Naive thymus-derived CD8-positive, alpha-beta T cell (primary cell): ENCODE measurements at places on chromosomes 3 and 15.

GRCh38 chr3:59813148-59813538 lies 763.3 kb upstream of the CFAP20DC start:
- H3K4me3 ChIP-seq = no peak overlapping the region
- peaks cover 26% of the 10 kb centered on the region for H3K4me1 ChIP-seq
- H3K27me3 ChIP-seq = no peaks in the 10 kb centered on the region

DNA sequence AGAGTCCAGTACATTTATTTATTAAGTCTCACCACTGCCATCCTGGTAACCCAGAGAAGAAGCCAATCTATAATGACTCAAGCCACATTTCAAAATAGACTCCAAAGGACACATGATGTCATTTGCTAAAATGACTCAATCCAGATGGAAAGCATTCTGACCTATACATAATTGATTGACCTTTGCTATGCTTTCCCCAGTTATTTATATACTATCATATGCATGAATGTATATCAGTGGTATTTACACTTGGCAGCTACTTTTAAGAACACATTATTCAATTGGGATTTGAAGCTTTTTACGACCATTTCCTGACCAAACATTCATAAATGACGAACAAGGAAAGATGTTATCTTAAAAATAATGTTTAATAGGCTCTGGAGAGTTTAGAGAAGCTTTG lies 297.2 kb downstream of the FHIT start:
- H3K27me3 ChIP-seq = no peaks in the 10 kb centered on the region
- DNase-seq = no peak
- H3K4me3 ChIP-seq = no peak overlapping the region
- no peak overlapping the region for H3K27ac ChIP-seq
- no peaks in the 10 kb centered on the region for H3K4me1 ChIP-seq

- H3K4me3 ChIP-seq = peak overlapping the region; percentile 62
- H3K27me3 ChIP-seq = peaks cover 77% of the 10 kb centered on the region
- peaks cover 33% of the 10 kb centered on the region for H3K4me1 ChIP-seq
- no peak for DNase-seq
- H3K27ac ChIP-seq = no peak overlapping the region
These were observed 2.4 kb upstream of the ETV5 start for GRCh38 chr3:186110975-186111974.

DNA sequence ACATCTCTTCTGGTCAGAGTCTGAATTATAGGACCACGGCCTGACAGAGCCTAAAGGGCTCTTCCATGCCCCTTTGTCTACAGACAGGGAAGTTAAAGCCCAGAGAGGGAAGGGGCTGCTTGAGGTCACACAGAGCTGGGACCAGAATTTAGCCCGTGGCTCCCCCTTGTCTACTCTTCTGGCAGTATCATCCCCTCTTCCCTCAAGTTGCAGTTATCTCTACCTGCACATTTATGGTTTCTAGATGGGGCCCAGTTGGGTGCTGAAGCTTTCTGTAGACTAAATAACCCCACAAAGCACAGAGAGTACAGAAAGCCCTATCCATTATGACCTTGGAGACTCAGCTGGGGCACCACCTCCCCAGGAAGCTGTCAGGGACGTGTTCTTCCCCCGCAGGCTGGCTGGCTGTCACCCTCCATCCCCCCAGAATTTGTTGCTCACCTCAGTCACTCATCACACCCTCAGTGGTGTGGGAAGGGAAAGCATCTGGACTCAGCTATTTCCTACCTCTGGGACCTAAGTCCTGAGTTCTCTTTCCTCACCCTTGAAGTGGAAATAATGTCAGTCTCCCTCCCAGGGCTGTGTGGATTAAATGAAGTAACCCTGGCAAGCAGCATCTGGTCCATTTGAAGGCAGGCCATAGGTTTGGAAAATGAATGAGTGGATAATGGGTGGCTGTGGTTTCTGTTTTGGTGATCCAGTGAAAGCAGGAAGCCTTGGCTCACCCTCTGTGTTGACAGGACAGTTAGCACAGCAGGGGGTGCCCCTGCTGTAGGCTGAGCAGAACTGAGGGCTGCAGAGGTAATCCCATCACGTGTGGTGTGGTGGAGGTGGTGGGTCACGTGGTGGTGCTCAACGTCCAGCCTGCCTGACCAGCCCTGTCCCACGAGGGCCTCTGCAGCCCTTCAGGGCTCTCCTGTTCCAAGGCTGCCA lies 16.3 kb downstream of the ACOX2 start:
- no peaks in the 10 kb centered on the region for H3K4me1 ChIP-seq
- H3K27ac ChIP-seq = no peak overlapping the region
- H3K27me3 ChIP-seq = no peaks in the 10 kb centered on the region
- H3K4me3 ChIP-seq = no peak overlapping the region
- H3K36me3 ChIP-seq = no peaks in the 10 kb centered on the region

- H3K27ac ChIP-seq = no peak overlapping the region
- H3K4me1 ChIP-seq = peaks cover 16% of the 10 kb centered on the region
- no peak overlapping the region for H3K4me3 ChIP-seq
- DNase-seq = no peak
These were observed 4.3 kb upstream of the NPTN start for GRCh38 chr15:73637527-73637926.

GRCh38 chr3:97070302-97070701 lies 255.9 kb downstream of the EPHA6 start:
- DNase-seq = no peak
- H3K4me3 ChIP-seq = no peak overlapping the region
- no peaks in the 10 kb centered on the region for H3K36me3 ChIP-seq
- H3K4me1 ChIP-seq = no peaks in the 10 kb centered on the region

GRCh38 chr3:140007911-140008869 lies 73.2 kb downstream of the CLSTN2 start:
- DNase-seq = no peak
- H3K36me3 ChIP-seq = no peaks in the 10 kb centered on the region
- H3K4me1 ChIP-seq = no peaks in the 10 kb centered on the region
- no peak overlapping the region for H3K27ac ChIP-seq

DNA sequence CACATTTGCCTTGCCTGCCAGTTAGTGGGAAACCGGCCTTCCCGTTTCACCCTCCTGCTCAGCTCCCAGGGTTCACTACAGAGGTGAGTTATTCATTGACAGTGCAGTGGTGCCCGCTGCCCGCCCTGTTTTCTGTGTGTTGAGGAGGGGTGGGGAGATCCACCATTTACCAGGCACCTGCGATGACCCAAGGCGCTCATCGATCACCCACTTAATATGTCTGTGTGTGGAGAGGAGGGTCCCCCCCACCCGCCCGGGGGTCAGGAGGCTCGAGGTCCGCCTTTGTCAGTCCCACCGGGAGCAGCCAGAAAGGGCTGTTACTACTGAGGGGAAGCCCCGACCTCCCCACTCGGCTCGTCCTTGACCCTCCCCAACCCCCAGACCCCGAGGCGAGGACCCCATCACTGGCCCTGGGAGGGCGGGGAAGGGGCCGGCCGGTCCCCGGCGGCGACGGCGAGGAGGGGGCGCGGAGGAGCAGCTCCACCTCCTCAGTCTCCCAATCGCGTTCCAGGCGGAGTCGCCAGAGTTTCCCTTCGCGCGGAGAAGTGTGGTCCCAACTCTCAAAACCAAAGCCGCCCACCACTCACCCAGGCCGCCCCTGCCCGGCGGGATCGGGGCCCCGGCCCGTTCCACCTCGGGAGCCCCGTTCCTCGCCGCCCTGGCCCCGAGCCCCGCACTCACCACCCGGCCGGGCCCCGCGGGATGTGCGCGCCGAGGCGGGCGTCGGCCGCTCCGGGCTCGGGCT lies 1.1 kb downstream of the PLXNB1 start:
- peak overlapping the region; percentile 77 for H3K4me3 ChIP-seq
- no peak for DNase-seq
- peaks cover 13% of the 10 kb centered on the region for H3K4me1 ChIP-seq
- no peaks in the 10 kb centered on the region for H3K36me3 ChIP-seq
- H3K27ac ChIP-seq = no peak overlapping the region

GRCh38 chr3:50195501-50196252 lies 4.3 kb downstream of the GNAT1 start:
- H3K4me1 ChIP-seq = peaks cover 4% of the 10 kb centered on the region
- H3K36me3 ChIP-seq = no peaks in the 10 kb centered on the region
- H3K4me3 ChIP-seq = no peak overlapping the region
- no peak overlapping the region for H3K27ac ChIP-seq

DNA sequence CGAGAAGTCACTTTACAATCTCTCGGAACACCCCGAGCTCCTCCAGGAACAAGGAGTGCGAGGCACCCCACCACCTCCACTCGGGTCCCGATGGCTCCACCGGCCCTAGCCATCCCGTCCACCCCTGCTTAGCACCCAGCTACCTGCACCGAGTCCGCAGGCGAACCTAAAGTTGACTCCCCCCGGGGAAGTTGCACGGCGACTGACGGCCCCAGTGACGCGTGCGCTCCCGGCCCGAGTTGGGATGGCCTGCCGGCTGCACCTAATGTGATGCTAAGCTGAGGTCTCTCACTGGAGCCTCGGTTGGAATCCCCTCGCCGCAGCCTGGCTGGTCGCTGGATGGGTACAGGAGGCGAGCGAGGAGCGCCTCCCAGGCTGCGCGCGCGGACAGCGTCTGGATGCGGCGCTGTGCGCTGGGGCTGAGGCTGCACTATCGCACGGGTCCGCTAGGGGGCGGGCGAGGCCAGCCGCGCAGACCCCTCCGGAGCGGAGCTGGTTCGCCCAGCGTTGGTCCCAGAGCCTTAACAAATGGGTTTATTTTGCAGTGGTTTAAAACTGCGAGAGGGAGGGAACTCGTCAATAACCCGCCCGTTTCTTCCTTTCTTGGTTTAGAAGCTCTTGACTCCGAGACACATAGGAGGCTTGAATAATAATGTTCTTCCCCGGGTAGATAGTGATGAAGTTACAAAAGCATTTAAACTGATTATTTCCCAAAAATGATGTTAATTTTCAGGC lies at the start of gene OXTR:
Gene OXTR, minus strand, starts transcription at position 526 of the 735 bp plus-strand sequence. CDS start 1,426 bp downstream, outside the sequence.
- DNase-seq = peak; percentile 35
- H3K27me3 ChIP-seq = peaks cover 26% of the 10 kb centered on the region
- no peaks in the 10 kb centered on the region for H3K36me3 ChIP-seq
- peaks cover 13% of the 10 kb centered on the region for H3K4me1 ChIP-seq
- H3K27ac ChIP-seq = no peak within 1 kb of the TSS

- no peak overlapping the region for H3K27ac ChIP-seq
- no peak overlapping the region for H3K4me3 ChIP-seq
- H3K27me3 ChIP-seq = no peaks in the 10 kb centered on the region
- no peaks in the 10 kb centered on the region for H3K4me1 ChIP-seq
- no peaks in the 10 kb centered on the region for H3K36me3 ChIP-seq
- DNase-seq = no peak
These were observed 233.9 kb upstream of the ZBTB20 start for GRCh38 chr3:115380883-115381572.

DNA sequence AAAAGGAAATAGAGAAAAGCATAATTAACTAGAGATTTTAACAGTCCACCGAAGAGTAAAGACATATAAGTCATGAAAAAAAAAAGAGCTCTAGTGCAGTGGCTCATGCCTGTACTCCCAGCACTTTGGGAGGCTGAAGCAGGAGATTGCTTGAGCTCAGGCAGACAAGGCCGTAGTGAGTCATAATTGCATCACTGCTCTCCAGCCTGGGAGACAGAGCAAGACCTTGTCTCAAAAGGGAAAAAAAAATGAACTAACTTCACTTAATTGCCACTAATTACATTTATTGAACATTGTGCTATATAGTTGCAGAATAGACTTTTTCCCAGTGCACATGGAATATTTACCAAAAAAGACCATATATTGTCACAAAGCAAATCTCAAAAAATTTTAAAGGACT lies 221.8 kb downstream of the CBLB start:
- no peak overlapping the region for H3K4me3 ChIP-seq
- no peak for DNase-seq
- peaks cover 6% of the 10 kb centered on the region for H3K36me3 ChIP-seq
- no peaks in the 10 kb centered on the region for H3K4me1 ChIP-seq

GRCh38 chr3:139238281-139239030 lies 105.4 kb upstream of the MRPS22 start:
- H3K4me1 ChIP-seq = no peaks in the 10 kb centered on the region
- no peaks in the 10 kb centered on the region for H3K36me3 ChIP-seq
- no peak for DNase-seq

GRCh38 chr15:51536965-51537574 lies 85.5 kb downstream of the DMXL2 start:
- no peak overlapping the region for H3K4me3 ChIP-seq
- no peak for DNase-seq
- H3K36me3 ChIP-seq = peaks cover 2% of the 10 kb centered on the region
- no peaks in the 10 kb centered on the region for H3K27me3 ChIP-seq

- no peak for DNase-seq
- peaks cover 18% of the 10 kb centered on the region for H3K27me3 ChIP-seq
- H3K27ac ChIP-seq = no peak within 1 kb of the TSS
- H3K4me3 ChIP-seq = no peak within 1 kb of the TSS
- peaks cover 7% of the 10 kb centered on the region for H3K4me1 ChIP-seq
These were observed at the start of gene NRG4 for GRCh38 chr15:76011627-76012551. Gene NRG4 (minus strand): TSS chr15:76012424. CDS start chr15:76011230, 1,194 bp downstream.

DNA sequence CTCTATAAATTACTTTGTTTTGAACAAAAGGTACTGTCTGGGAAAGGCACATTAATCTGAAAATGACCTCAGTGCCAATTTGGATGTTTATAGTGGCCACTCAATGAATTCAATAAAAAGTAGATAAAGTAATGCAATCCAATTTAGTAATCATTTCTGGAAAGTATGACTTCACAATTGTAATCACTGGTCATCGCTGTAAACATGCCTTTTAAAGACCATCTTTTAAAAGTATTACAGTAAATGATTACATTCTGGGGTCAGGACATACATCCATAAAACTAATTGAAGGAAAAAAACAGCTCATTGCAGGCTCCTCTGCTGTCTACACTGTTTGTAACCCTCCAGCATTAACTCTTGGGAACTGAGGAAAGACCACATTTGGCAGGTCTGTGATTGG lies 43.2 kb downstream of the HRH1 start:
- peaks cover 16% of the 10 kb centered on the region for H3K27me3 ChIP-seq
- H3K36me3 ChIP-seq = no peaks in the 10 kb centered on the region
- no peak overlapping the region for H3K4me3 ChIP-seq
- peaks cover 8% of the 10 kb centered on the region for H3K4me1 ChIP-seq
- no peak overlapping the region for H3K27ac ChIP-seq
- DNase-seq = no peak

DNA sequence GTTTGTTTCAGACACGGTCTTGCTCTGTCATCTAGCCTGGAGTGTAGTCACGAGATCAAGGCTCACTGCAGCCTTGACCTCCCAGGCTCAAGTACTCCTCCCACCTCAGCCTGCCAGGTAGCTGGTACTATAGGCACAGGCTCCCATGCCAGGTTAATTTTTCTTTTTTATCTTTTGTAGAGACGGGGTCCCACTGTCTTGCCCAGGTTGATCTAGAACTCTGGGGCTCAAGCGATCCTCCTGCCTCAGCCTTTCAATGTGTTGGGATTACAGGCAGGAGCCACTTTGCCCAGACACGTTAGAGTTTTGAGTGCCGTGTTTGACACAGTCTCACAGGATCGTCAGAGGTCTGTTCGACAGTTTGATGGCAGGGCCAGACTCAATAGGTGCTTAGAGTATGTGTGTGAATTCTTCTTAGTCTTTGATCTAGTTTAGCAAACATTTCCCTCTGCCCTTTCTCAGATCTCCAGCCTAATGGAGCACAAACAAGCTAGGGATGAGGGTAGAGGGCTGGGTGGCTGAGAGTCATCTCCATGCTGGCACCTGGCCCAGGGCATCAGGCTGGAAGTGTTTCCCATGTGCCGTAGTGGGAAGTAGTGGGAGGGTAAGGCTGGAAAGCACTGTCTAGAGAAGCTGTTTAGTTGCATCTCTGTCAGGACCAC lies 66.1 kb upstream of the DLG1 start:
- no peaks in the 10 kb centered on the region for H3K4me1 ChIP-seq
- DNase-seq = no peak
- no peaks in the 10 kb centered on the region for H3K36me3 ChIP-seq

- H3K36me3 ChIP-seq = peaks cover 89% of the 10 kb centered on the region
- peaks cover 29% of the 10 kb centered on the region for H3K4me1 ChIP-seq
- DNase-seq = no peak
- H3K4me3 ChIP-seq = no peak overlapping the region
These were observed 8.6 kb downstream of the PARP9 start for GRCh38 chr3:122555275-122556071.
